ENCODE measurements at places on chromosomes 2 and 18.

DNA sequence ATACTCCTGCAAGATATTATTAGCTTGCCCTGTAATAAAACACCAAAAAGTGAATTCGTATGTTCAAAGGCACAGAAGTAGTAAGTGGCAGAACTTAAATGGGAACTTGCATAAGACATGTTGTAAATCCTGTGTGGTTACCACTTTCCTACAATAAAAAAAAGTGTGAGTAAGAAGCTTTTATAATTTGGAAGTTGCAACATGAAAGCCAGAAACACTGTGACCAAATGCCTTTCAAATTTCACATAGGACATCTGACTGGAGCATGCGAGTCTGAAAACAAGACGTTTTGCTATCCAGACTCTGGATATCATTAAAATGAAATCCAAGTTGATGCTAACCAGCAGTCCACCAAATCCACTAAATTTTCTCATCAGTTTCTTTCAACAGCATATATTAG is 886.2 kb upstream of the NRXN1 start:
- DNase-seq = no peak

DNA sequence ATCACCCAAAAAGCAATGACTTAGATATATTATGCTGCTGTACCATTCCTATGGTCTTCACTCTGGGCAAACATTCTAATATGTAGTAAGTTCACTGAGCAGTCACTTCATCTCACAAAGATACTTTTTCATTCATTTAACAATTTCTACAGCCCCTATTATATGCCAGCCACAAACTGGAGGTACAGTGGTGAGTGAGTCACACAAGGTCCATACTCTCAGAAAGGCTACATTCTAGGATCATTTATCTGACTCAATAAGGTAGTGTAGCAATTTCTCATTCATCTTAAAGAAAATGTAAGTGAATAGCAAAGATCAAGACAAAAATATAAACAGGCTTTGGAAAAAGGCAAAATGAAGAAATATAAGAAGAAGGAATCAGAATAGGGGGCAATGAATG is 40.5 kb downstream of the NHEJ1 start:
- DNase-seq = no peak

GRCh38 chr18:13895505-13896033 is 19.8 kb downstream of the MC2R start:
- no peak for DNase-seq

GRCh38 chr2:173231042-173231441 is 123.6 kb upstream of the CDCA7 start:
- no peak for DNase-seq

GRCh38 chr2:240602266-240603050 is 15.9 kb downstream of the CAPN10 start:
- DNase-seq = no peak

GRCh38 chr18:74397572-74397971 is 59.5 kb downstream of the DIPK1C start:
- no peak for DNase-seq

DNA sequence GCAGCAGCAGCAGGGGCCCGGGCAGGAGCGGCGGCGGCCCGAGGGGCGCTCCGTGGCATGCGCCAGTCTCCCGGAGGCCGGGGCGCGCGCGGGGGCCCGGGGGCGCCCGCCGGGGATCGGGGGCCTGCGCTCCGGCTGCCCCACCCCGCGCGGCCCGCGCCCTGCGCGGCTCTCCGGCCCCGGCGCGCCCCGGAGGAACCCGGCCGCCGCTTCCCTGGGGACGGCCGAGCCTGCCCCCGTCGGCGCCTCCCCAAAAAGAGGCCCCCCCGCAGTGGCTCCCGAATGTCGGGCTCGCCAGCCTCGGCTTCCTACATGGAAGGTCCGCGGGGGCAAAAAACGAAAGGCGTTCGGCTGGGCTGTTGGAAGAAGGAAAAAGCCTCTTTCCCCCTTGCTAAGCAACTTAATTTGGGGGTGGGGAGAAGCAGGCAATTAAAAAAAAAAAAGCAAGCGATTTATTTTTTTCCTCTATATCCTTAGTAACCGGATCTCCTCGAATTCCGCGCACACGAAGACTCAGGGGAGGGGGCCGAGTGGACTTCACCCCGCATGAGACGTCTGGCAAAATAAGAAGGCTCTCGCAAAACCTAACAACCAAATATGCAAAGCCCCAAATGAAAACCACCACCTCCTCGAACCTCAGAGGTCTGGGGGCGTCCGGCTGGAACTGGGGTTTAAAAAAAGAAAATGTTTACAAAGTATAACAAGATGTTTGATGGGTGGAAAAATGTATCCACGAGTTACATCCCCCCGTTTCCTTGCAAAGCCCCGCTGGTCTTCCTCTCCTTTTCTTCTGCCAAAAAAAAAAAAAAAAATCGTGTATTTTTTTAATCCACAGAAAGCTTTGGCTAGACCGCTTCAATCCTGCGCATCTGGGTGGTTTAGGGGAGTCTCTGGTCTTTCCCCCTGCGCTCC is at the start of gene SMAD7:
TSS of gene SMAD7 (minus strand) at position 430 of the 912 bp plus-strand sequence. CDS start 541 bp downstream, outside the sequence.
- DNase-seq = no peak

- DNase-seq = no peak
These were observed 3.5 kb upstream of the RNPEPL1 start for GRCh38 chr2:240564561-240565332.

- no peak for DNase-seq
These were observed 75.0 kb upstream of the CCDC85A start for GRCh38 chr2:56108806-56109205.

- no peak for DNase-seq
These were observed 589.5 kb upstream of the NXPH2 start for GRCh38 chr2:139369423-139370409.

GRCh38 chr2:154978710-154979109 is 280.2 kb downstream of the KCNJ3 start:
- no peak for DNase-seq

DNA sequence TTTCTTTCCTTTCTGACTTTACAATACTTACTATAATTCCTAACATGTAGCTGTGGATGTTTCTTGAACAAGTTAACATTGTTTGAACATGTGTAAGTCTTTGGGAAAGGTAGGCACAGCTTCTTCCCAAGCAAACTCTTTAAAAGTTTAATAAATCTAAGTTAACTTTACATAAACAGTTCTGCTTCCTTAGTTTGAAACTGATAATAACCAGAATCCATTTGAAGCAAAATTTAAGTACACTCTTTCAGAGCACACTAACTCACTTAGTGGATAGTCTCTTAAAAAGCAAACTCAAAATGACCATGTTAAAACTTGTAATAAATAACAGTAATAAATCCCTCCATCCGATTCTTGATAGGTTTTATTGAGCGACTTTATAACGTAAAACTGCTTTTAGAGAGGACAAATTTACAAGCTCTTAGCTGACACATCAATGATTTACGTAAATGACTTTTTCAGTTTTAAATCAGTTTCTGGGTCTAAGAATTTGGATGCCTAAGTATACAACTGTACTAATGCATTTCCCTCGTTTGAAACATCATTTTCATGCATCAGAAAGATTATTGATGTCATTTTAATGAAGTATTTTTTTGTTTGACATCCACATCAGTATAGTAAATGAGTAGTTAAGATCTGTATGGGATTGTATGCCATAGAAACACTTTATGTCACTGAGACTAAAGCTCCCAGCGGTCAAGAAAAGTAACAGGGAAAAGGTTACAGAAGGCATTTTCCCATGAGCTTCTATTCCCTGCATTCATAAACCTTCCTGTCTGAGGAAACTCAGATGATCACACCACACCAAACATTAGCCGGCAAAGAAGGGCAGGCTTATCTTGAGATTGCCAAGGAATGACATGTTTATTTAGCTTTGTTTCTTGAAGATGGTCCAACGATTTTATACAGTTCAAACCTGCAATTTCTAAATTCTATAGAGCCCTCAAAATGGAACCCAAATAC is 67.5 kb downstream of the PDE1A start:
- DNase-seq = no peak
